ENCODE measurements at places on chromosomes 11 and 22.

DNA sequence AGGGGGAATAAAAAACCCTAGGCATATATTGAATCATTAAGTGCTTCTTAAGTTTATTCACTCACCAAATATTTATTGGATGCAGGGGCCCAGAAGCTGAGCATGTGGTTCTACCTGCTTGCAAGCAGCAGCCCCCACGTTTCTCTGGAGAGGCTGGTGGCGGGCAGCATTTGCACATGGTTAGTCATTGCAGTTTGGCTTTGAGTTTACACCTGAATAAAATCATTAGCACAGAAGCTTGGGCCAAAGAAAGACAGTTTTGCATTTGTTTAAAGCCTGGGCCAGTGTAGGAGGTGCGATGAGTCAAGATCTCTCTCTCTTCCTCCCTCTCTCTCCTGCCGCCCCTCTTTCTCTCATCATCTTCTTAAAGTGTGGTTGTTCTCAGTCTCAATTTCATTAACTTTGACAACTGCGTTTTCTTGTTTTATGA is 72.6 kb downstream of the C22orf31 start:
- DNase-seq, result peak; percentile 51
- peak overlapping the region; percentile 73 for H3K27ac ChIP-seq
- H3K4me1 ChIP-seq, result peaks cover 28% of the 10 kb centered on the region
- no peaks in the 10 kb centered on the region for H3K27me3 ChIP-seq

GRCh38 chr11:84144531-84144930 is 858.4 kb upstream of the CCDC90B start:
- H3K27me3 ChIP-seq, result no peaks in the 10 kb centered on the region
- DNase-seq, result peak; percentile 15
- no peak overlapping the region for H3K27ac ChIP-seq
- H3K36me3 ChIP-seq, result no peaks in the 10 kb centered on the region
- H3K4me1 ChIP-seq, result no peaks in the 10 kb centered on the region

- DNase-seq, result no peak
- H3K36me3 ChIP-seq, result no peaks in the 10 kb centered on the region
- H3K27me3 ChIP-seq, result no peaks in the 10 kb centered on the region
- H3K4me1 ChIP-seq, result no peaks in the 10 kb centered on the region
- no peak overlapping the region for H3K27ac ChIP-seq
- no peak overlapping the region for H3K4me3 ChIP-seq
These were observed 67.1 kb downstream of the SLC35F2 start for GRCh38 chr11:107791343-107792048.

DNA sequence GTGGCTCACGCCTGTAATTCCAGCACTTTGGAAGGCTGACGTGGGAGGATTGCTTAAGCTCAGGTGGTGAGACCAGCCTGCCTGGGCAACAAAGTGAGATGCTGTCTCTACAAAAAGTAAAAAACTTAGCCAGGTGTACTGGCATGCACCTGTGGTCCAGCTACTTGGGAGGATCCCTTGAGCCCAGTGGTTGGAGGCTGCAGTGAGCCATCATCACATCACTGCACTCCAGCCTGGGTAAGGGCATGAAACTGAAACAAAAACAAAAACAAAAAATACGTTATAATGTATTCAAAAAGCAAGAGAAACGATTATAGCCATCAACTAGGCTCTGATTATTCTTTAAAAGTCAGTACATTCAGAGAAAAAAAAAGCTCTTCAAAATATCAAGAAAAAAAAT is 62.5 kb downstream of the TCF20 start:
- no peak overlapping the region for H3K4me3 ChIP-seq
- no peaks in the 10 kb centered on the region for H3K27me3 ChIP-seq
- H3K4me1 ChIP-seq, result peaks cover 2% of the 10 kb centered on the region
- DNase-seq, result no peak
- H3K27ac ChIP-seq, result no peak overlapping the region
- no peaks in the 10 kb centered on the region for H3K36me3 ChIP-seq

DNA sequence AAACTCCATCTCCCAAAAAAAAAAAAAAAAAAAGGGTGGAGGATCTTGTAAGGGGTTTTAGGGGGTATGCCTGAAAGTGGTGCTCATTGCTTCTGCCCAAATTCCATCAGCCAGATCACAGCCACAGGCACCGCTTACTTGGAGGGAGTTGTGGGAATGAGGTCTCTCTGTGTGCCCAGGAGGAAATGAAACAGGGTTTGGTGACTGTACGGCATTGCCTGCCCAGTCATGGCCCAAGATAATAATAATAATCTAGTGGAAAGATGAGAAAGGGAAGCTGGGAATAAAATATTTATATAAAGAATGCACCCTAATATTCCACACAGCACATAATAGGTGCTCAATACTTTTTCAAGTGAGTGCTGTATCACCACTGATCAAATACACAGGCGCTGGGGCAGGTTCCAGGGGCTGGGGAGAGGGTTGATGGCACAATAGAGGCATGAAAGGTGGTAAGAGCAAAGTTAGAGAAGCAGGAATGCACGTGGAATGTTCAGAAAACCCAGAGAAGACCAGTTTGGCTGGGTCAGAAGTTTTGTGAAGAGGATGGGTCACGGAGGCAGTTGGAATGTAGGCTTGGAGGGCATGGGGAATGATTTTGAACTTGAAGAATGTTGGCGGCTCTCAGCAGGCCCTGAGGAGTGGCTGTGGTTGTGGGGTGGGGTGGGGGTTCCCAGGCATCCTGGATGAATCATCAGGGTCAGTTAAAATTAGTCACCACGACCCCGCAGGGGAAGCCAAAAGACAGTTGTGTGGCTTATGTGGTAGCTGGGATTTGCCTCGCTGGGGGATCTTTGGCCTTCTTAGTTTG is 12.5 kb upstream of the MB start:
- no peak overlapping the region for H3K4me3 ChIP-seq
- H3K4me1 ChIP-seq, result no peaks in the 10 kb centered on the region
- no peaks in the 10 kb centered on the region for H3K36me3 ChIP-seq
- DNase-seq, result peak; percentile 97

GRCh38 chr11:114448749-114449482 is 9.6 kb downstream of the REXO2 start:
- no peaks in the 10 kb centered on the region for H3K27me3 ChIP-seq
- peaks cover 2% of the 10 kb centered on the region for H3K4me1 ChIP-seq
- H3K27ac ChIP-seq, result no peak overlapping the region

- no peak overlapping the region for H3K27ac ChIP-seq
- DNase-seq, result no peak
- no peaks in the 10 kb centered on the region for H3K36me3 ChIP-seq
- no peaks in the 10 kb centered on the region for H3K4me1 ChIP-seq
These were observed 4.2 kb downstream of the ZP1 start for GRCh38 chr11:60871378-60872061.
